ENCODE measurements at places on chromosomes 2 and 18.

DNA sequence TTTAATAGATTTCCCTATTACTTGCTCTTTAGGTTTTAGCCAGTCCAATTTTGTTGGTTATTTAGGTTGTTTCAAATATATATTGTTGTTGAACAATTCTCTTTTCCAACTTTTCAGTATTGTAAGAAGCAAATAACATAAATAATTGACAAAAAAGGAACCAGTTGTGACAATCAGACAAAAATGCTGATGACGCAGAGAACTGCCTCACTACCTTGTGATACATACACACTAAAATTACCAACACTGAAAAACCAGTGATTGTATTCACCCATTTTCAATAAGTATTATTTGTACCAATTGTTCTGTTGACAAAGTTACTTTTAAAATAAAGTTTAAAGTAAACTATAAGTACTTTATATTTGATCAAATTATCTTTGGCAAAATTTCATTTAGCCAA is 43.1 kb upstream of the NABP1 start:
- no peak for DNase-seq

- DNase-seq = no peak
Observed at GRCh38 chr2:83221258-83221657, 1237.8 kb downstream of the SUCLG1 start.

- no peak for DNase-seq
Observed at GRCh38 chr2:147224070-147224469, 620.8 kb upstream of the ACVR2A start.

DNA sequence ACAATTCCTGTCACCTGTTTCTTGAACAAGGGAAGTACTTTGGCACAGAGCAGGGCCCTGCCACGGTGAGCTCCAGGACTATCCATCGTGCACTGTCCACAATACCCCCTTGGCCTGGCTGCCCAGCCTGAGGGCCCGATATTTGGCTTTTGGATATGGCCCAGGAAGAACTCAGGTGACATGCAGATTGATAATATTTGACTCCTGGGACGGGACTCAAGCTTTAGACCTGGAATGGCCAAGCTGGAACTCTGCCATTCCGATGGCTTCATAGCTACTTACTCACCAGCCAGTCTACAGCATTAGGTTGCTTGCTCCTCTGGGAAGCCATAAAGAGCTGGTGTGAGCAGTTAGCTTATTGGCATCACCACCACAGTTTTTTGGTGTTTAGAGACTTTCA is 26.6 kb downstream of the EML6 start:
- no peak for DNase-seq

GRCh38 chr2:34604164-34604563 is 1005.1 kb upstream of the FAM98A start:
- DNase-seq = no peak

GRCh38 chr18:57784034-57784800 is 18.9 kb downstream of the ATP8B1 start:
- peak; percentile 49 for DNase-seq

- peak; percentile 34 for DNase-seq
Observed at GRCh38 chr18:8084160-8084559, 517.0 kb downstream of the PTPRM start.

GRCh38 chr2:124805060-124805459 is 780.0 kb downstream of the CNTNAP5 start:
- no peak for DNase-seq

DNA sequence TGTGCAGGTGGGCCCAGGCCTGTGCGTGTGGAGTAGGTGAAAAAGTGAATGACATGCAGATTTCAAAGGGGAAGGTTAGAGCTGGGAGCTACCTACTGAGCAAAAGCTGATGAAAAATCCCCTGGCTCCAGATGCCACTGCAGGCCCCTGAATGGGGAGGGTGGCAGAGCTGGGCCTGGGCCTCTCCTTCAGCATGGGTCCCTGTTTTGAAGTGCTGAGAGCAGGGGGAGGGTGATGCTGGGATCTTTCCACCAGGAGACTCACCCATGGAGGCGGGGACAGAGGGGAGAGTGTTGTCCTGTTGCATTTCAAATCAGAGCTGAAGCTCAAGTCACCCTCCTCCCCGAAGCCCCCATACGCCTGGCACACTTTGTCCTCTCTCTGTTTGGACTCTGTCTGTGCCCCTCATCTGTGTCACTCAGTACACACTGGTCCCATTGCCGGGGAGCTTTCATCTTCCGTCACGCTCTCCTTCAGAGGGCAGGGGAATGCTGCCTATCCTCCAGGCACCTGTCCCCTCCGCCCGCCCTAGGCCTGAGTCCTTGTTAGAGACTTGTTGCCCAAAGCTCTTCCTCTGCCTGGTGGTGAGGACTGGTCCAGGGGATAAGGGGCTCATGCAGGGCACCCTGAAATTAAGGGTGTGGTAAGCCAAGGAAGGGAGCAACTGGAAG is 206.6 kb downstream of the HAUS1 start:
- no peak for DNase-seq

DNA sequence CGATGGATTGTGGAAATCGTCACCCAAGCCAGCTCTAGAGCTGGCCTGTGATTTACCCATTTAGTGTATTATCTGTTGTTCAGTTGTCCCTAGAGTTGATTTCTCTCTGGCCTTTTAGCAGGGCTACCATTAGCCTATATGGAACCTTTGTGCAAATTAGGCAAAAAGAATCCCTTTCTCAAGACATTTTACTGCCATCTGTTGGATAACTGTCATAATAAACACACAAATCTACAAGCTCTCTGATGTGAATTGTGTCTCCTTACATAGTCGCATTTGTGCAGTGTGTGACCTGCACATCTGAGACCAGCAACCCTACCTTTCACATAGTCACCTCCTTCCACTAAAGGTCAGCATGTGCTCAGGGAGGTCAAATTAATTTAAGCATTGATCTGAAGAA is 34.0 kb downstream of the LOXHD1 start:
- DNase-seq = peak; percentile 23

DNA sequence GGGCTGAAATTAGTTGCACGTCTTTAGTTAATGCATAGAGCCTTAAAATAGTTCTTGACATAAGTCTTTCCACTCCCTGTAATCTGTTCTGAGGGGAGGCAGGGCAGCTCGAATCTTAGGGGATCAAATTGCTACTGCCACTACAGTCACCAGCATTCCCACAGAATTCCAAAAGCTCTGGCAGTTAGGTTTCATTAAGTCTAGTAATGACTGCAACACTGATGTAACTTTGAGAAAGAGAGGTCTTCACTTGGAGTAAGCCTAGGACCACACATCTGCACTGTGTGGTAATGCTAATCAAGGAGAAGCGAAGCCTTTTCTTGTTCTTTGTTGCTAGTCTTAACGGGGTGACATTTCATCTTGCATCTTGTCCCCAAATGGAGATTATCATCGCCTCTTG is 19.3 kb upstream of the NCK2 start:
- DNase-seq = no peak

Data from H4 (cell line).